ENCODE measurements at places on chromosomes 12 and 14.

DNA sequence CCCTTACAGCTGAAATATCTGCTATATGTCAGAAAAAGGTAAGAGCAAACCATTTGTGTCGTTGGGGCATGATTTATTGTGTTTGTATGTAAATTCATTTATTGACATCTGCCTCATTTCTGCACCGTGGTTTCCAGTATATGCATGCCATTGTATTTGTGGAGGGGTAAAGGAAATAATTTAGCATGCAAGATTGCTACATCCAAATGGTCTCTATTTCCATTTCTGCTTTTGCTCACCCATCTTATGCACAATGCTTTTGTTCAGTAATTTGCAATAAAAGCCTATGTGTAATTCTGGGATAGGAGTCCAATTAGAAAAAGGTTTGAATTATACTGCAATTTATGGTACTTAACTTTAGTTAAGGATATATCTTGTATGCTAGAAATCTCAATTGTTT, 101.8 kb downstream of the UNC79 start:
- no peak for DNase-seq

DNA sequence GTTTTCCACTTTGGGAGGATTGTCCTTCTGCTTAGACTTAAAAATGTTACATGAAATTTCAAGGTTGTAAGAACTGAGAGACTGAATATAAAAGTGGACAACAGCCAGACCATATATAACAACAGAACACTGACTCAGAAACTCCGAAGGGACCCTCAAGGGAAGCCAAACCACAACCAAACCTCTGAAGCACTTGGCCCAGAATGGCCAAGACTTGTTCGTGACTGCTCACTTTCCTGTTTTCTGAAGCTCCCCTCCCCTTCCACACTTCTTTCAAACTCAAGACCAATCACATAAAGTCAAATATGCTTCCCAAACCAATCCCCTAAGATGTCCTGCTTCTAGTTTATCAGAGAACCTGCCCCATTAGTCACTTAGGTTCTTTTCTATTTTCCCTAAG, 13.7 kb downstream of the OR6J1 start:
- DNase-seq = no peak

GRCh38 chr14:101276309-101277091, 284.8 kb upstream of the DIO3 start:
- no peak for DNase-seq

- no peak for DNase-seq
These were observed 2.6 kb upstream of the CNOT2 start for GRCh38 chr12:70240673-70241072.

GRCh38 chr14:98169170-98169587, 1102.8 kb downstream of the BCL11B start:
- DNase-seq = no peak

Measured in stimulated activated CD4-positive, alpha-beta T cell treated with anti-CD3 and anti-CD28 coated beads, Interleukin-1b, Interleukin-23, amount 100 ng/mL, for 1 hour (primary cell).